ENCODE measurements at places on chromosomes 12 and 14.

DNA sequence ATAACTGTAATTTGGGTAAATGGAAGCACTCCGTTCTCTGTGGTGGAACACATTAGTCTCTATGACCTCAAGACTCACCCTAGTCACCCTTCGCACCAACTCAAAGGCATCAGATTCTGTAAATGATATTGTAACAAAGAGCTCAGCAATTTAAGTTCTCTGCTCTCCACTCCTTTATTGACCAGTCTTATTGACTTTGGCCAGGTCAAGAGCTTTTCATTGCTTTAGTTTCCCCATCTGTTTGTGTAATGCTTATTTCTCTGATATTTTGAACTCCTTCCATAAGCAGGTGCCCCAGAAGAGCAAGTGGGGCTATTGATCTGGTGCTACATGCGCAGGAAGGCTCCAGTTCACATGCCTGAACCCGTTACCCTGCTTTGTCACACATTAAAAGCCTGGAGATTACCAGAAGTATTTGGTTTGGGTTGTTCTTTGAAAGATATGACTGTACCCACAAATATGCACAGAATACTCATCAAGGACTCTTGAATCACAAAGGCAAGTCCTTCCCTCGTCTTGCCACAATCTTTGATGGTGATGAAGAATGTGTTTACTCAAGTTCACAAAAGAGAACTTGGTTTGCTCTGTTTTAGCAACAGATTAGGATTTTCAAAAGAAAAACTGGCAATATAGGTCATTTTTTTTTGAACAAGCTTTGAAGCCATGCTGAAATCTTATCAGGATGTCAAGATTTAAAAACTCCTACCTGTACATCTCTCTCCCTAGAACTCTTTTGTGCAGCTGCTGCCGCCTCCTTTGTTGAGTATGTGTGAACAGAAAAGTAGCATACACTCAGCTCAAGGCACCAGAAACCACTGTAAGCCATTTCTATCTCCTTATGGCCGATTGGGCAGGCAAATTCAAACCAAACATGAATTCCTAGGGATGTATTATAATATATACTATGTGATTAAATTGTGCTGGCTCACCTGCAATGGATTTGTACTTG lies 193.9 kb downstream of the BCAT1 start:
- DNase-seq = peak; percentile 66

DNA sequence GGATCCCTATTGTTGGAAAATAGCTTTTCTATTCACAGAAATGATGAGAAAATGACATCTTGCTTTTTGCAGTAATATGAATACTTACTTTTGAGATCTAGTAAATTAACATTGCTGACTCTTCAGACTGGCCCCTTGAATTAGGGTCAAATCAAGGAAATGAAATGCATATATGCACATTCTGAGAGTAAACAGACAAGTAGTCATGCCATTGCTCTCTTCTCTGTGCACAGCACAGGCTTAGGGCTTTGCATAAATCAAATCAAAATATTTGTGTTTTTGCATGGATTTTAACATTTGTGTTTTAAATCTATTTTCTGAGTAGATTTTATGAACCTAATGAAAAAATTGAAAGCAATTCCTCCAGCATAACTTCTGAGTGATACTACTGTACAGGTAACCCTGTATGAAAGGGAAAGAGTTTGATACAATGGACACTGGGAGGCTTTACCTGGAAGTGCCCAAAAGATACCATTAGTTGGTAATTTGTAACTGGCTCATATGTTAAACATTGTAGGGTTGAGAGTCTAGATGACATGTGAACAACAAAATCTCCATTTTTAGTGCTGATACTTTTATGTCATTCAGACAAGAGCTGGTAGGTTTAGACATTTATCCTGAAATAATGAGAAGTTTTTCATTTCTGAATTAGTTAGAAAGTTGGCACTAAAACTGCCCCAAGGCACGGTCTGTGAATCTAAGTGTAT lies 280.2 kb upstream of the FBXO33 start:
- DNase-seq = no peak

DNA sequence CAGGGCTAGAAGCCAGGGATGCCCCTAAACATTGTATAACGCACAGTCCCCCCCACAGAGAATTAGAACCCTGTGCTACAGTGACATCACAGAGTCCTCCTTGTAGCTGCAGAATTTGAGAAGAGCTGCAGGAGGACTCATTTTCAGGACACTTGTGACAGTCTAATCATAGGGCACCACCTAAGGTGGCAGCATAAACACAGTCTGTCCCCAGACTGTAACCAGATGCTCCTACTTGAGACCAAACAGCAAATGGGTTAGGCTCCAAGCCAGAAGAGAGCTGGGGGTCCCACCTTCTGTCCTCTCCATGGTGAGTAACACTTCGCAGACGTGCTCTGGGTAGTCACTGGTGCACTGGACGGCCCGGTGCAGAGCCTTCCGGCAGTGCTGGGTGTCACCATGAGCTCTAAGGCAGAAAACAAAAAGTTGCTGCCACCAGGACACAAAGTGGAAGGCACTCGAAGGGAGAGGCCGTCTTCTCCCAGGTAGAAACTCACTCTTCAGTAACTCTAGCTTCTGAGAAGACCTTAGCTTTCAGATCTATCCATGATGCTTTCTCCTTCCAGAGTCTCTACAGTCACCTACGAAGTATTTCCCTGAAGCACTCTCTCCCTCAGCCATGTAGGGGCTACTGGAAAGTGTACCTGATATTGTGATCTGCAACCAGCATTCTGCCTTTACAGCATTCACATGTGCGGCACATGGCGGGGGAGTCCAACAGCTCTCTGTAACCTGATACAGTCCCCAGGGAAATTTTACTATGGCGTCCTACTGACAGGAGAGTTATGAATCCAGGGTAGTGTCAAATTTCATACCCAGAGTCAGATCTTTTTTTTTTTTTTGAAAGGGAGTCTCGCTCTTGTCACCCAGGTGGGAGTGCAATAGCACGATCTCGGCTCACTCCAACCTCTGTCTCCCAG lies 17.1 kb downstream of the FICD start:
- DNase-seq = peak; percentile 48

DNA sequence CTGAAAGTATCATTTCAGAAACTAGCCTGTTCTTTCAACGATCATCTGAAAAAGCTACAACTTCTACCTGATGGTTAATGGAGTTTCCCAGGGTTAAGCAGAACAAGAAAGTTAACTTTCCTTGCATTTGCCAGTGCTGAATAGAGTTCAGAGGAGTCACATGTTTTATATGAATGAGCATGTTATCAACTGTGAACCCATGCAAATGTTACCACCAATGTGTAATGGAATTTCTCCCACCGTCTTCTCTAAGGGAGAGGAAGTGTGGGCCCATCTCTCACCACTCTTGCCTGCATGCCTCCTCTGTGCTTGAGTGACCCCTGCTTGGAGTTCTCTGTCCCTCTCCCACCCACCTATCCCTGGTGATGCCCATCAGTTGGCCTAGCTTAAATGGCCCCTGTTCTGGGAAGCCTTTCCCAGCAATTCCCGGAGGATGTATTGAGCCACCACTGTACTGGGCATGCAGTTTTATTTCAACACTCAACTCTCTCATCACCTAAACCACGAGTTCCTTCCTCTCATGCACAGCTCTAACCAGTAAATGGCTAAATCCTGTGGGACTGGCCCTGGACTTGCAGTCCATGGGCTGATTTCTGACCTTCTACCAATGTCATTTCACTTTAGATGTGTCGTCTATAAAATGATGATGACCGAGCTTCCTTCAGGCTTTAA lies 159.8 kb downstream of the RPAP3 start:
- no peak for DNase-seq

DNA sequence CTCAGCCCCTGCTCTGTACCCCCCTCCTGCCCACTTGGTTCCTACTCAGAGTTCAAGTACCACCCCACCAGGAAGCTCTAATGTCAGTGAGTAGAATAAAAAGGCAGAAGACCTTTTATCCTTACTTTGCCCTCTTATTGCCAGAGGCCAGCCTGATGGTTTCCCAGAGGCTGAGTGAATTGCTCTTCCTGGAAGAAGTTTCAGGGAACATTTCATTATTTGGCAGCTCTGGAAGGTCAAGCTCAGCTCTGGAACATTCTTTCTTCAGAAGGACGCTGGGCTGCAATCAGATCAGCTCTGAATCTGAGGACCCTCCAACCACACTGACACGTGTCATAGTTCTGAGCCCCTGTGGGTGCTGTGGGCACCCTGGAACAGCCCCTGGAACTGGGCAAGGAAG lies 188.9 kb downstream of the ETV6 start:
- no peak for DNase-seq

- peak; percentile 93 for DNase-seq
Observed at GRCh38 chr12:110269622-110270124, 11.4 kb upstream of the ATP2A2 start.

DNA sequence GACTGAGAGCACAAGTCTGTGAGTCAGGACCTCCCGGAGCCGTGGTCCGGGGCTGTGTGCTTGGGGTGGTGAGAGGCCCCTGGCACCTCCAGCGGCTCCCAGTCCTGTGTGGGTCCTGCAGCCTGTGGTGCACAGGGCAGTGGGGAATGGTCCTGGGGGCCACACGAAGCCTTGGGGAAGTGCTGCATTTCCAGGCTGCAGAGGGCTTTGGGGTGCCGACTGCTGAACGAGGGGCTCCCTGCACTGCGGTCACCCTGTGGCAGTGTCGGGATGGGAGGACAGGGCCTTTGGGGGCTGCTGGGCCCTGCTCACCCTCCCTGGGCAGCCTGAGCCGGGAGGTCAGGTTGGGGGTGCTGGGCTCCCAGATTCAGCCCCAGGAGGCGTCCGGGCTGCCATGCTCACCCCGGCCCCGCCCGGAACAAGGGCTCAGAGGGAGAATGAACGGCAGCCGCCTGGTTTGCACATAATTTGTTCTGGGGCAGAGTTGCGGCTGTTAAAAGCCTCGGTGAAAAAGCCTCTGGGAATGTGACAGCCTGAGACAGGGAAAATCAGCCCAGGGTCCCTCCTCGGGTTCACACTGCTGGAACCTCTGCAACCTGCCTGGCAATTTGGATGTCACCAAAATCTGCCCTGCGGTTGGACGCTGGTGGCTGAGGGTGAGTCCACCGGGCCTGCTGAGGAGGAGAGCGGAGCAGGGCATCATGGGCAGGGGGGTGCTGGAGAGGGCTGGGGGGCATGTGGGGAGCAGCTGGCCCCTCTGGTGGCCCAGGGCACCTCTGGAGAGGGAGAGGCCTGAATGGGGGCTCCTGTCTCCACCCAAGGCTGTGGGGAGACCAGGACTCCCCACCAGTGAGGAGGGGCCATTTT lies 109.2 kb downstream of the KIF26A start:
- DNase-seq = no peak

DNA sequence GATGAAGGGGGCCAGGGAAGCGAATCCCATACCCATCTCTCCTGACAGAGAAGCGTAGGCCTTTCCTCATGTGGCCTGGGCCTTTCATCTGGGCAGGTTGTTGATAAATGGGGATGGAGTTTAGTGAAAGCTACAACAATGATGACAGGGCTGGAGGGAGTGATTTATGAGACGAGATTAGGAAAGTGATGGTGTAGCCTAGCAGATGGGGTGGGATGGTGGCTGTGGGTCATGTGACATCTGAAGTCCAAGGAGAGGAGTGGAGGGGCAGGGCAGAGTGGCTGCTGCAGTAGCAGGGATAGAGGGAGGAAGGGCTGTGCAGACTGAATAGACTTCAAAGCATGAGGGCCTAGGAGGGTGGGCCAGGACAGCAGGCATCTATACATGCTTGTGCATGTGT lies 85.5 kb downstream of the ADCK1 start:
- DNase-seq = no peak

GRCh38 chr12:104684884-104685283 lies 228.1 kb downstream of the CHST11 start:
- no peak for DNase-seq

GRCh38 chr12:4958697-4959375 lies 49.1 kb downstream of the KCNA1 start:
- no peak for DNase-seq

GRCh38 chr12:128930606-128931005 lies 77.3 kb downstream of the GLT1D1 start:
- DNase-seq = no peak

- no peak for DNase-seq
Observed at GRCh38 chr12:78725951-78726580, 138.5 kb upstream of the SYT1 start.

DNA sequence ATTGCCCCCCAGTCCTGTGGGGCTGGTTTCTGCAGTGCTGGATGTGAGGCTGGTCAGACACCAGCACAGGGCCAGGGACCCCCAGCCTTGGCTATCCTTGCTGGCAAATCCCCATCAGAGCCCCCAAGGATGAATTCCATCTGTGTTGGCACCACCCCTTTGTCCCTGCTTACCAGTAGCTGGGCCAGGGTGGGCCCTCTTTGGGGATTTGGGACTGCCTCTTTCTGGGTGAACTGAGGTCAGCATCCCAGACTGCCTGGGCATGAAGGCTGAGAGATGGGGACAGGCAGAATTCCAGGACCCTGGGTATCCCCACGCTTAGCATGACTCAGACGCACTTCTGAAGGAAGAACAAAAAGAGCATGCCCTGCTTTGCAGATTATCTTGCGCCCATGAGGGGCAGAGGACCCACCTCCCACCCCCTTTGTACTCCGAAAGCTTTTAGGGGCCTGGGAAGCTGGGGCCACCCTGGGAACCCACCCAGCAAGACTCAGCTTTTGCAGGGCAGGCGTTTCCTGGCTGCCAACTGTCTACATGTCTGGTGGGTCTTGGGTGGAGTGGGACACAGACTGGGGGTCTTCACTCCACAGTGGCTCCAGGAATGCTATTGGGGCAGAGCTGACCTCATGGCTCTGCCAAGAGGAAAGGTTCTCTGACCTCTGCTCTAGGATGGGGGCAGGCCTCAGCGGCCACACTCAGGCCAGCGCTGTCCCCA lies 26.8 kb downstream of the RFLNA start:
- no peak for DNase-seq

- no peak for DNase-seq
Observed at GRCh38 chr14:36553656-36554260, 28.7 kb downstream of the NKX2-8 start.

DNA sequence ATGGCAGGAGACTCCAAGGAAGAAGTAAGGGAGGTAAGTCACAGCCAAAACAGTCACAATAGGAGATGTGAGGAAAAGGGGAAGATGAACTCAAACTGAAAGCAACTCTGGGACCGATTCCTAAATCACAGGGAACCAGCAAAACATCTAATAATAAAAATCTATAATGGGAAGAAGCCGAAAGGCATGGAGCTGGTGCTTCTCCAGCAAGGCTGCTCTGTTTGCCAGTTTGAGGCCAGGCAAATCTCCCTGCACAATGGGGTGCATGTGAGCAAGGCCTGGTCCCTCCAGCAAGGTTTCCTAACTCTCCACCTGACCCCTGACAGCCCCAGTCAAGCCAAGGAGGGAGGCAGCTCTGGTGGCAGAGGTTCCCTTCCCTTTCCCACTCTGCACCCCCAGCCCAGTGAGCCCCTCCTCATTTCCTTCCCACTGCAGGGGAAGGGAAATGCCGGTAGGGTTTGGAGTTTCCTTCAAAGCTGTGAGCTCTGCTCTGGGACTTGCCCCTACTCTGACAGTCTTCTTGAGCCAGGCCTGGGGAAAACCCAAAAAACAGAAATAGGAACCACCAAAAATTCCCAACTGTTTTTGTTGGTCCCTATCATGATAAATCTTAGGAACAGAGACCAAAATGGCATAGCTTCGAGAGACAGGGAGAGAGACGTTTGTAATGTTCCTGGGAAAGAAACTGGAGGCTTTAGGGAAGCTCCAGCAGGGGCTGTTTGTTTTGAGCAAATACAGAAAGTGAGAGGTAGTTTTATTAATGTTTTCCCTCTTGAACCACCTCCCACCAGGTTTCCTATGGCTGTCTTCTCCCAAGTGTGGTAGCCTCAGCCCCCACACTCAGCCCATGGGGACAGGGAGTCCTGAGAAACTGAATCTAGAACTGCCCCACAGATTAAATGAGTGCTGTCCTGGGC lies 34.6 kb downstream of the FMNL3 start:
- no peak for DNase-seq
